ENCODE measurements at places on chromosomes 5 and 9. TPM values are rescaled to one million over a fixed set of nuclear protein-coding genes. Genes with fewer than 3 reads are reported as not detected.

Gene CDC20B
- total RNA-seq, result not detected

Gene RANBP17
- 8.4 TPM for total RNA-seq

Gene OLFM1
- total RNA-seq, result not detected

Gene EHMT1
- 39.1 TPM for total RNA-seq

Gene FRRS1L
- not detected for total RNA-seq

Gene OTP
- total RNA-seq, result not detected

Gene TRIO
- total RNA-seq, result 162 TPM

Gene SPATA31A3
- not detected for total RNA-seq

Gene ESM1
- total RNA-seq, result 27.1 TPM

Gene GLRA1
- total RNA-seq, result not detected

DNA sequence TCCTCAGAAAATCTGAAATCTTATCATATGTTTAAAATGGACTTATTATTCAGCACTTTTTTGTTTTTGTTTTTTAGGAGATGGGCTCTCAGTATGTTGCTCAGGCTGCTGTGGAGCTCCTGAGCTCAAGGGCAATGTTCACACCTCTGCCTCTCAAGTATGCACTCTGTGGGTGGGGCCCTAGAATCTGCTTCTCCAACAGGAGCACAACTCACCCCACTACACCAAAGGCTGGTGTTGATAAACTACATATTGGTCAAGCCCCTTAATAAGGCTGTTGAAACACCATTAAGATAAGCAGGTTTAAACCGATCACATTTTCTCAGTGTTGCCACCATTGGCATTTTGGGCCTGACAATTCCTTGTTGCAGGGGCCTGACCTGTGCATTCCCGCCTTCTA is 131.6 kb downstream of the FANCC start:
- no peak for DNase-seq

GRCh38 chr9:130902204-130903185 is 5.9 kb upstream of the QRFP start:
- DNase-seq, result no peak

DNA sequence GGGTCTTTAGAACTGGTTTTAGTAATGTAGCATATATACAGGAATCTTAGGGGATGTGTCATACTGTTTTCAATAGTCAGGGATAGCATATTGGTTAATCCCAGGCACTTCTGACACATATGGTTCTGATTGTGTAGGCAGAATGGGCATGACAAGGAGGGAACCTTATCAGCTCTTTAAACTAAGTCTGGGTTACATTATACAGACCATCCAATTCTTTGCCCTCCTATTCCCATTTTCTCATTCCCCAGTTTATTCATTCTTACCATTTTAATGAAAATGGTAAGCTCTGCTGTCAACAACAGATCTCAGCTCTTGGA is 85.1 kb downstream of the NDUFAF2 start:
- no peak for DNase-seq

DNA sequence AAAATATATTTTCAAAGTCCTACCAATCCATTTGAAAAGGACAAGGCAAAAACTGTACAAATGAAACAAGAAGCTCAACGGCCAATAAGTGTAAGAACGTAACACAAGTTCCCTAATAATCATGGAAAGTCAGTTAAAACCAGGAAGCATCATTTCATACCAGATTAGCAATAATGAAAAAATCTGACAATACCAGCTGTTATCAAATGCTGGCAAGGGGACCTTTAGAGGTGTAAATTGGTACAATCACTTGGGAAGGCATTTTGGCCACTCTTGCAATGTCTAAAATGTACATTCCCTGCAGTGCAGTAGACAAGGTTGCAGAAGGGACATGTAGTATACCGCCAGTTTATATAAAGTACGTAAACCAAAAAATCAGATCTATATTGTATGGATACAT is 10.1 kb upstream of the SEMA5A start:
- DNase-seq, result no peak

DNA sequence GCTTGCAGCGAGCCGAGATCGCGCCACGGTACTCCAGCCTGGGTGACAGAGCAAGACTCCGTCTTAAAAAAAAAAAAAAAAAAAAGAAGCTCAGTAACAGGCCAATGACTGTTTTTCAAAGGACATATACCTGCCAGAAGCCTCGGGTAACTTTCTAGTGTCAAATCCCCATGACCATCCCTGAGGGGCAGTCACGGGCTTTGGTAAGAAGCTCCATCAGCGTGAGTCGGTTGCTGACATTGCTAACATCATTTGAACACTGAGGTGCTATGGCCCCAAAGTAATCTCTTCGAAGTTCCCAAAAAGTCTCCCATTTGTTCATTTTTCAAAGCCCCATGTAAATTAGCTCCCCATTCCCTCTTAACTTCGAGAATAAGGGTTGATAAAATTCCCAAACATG is 11.6 kb downstream of the NAIP start:
- DNase-seq, result peak; percentile 0

DNA sequence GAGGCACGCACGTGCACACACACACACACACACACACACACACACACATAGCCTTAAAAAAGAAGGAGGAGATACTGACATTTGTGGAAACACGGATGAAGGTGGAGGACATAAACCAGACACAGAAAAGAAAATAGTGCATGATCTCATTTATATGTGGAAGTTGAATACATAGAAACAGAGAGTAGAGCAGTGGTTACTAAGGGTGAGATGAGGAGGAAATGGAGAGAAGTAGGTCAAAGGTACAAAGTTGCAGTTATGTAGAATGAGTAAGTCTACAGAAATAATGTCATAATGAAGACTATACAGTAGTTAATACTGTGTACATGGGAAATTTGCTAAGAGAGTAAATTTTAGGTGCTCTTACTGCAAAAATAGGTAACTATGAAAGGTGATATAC is 412.2 kb upstream of the CDH9 start:
- peak; percentile 72 for DNase-seq

DNA sequence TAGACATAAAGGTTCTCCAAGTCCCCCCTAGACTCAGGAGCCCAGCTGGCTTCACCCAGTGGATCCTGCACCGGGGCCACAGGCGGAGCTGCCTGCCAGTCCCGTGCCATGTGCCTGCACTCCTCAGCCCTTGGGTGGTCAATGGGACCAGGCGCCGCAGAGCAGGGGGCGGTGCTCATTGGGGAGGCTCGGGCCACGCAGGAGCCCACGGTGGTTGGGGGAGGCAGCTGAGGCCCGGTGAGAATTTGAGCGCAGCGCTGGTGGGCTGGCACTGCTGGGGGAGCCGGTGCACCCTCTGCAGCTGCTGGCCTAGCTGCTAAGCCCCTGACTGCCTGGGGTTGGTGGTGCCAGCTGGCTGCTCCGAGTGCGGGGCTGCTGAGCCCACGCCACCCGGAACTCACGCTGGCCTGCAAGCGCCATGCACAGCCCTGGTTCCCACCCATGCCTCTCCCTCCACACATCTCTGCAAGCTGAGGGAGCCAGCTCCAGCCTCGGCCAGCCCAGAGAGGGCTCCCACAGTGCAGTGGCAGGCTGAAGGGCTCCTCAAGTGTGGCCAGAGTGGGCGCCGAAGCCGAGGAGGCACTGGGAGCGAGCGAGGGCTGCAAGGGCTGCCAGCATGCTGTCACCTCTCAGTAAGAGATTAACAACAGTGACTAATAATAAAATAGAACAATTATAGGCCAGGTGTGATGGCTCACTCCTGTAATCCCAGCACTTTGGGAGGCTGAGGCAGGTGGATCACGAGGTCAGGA is 65.9 kb downstream of the SPATA31D1 start:
- no peak for DNase-seq

DNA sequence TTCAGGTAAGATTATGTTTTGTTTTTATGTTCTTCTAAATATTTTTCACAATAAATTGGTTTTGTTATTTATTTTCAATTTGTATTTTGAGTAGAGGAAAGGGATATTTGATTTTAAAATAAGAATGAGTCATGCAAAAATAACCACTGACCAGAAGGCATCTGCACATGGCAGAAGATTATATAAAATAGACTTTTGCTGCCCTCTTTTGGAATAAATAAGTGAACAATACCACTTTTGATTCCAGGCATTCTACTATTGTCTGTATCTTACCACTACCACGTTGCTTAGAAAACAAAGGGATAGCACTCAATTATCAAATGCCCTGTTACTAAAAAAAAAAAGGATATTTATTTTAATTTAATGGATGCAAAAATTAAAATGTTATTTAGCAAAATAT is 227.3 kb upstream of the ITGA1 start:
- DNase-seq, result peak; percentile 37

DNA sequence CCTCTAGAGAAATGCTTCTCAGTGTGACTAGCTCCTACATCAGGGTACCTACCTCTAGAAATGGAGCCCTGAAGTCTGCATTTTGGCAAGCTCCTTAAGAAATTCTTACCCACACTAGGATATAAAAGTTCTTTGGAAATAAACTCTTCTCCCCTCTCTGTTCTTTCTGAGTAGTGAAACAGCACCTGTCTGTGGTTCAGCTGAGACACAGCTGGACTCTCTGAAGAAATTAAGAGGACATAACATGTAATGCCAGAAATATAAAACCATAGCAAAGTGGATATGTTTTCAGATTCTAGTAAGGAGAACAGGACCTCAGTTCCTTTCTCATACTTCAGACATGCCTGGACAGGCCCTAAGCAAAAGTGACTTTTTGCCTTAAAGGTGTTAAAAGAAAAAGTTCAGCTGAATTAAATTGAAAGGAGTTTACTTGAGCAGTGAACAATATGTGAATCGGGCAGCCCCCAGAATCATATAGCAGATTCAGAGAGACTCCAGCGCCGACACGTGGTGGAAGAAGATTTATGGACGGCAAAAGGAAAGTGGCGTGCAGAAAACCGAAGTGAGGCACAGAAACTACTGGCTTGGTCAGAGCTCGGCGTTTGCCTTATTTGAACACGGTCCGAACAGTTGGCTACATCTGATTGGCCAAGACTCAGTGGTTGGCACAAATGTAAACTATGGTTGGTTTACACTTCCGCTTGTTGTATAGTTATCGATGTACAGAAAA is 64.5 kb downstream of the PRKACG start:
- DNase-seq, result peak; percentile 40

- DNase-seq, result no peak
Measured at GRCh38 chr5:39262981-39263380, 43.6 kb upstream of the FYB1 start.

- DNase-seq, result peak; percentile 91
Measured at GRCh38 chr5:95178046-95178651, 106.7 kb downstream of the MCTP1 start.

- no peak for DNase-seq
Measured at GRCh38 chr9:130634191-130634768, 30.1 kb upstream of the PRDM12 start.

DNA sequence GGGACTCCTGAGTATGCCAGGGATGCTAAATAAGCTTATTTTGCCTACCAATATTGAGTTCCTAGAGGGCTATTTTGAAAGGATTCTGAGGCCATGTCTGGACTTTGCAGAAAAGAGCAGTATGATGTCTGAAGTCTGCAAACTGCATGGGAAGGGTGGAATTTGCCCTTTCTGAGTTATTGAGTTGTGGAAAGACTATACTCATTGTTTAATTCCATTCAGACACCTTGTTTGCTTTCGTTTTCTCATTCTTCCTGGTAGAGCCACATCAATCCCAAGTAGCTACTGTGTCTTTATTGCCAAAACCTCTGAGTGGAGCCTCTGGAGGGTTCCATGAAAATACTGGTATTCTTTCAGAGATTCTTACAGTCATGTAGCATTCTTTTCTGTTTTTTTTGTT is 50.9 kb upstream of the PPP1R2B start:
- no peak for DNase-seq

DNA sequence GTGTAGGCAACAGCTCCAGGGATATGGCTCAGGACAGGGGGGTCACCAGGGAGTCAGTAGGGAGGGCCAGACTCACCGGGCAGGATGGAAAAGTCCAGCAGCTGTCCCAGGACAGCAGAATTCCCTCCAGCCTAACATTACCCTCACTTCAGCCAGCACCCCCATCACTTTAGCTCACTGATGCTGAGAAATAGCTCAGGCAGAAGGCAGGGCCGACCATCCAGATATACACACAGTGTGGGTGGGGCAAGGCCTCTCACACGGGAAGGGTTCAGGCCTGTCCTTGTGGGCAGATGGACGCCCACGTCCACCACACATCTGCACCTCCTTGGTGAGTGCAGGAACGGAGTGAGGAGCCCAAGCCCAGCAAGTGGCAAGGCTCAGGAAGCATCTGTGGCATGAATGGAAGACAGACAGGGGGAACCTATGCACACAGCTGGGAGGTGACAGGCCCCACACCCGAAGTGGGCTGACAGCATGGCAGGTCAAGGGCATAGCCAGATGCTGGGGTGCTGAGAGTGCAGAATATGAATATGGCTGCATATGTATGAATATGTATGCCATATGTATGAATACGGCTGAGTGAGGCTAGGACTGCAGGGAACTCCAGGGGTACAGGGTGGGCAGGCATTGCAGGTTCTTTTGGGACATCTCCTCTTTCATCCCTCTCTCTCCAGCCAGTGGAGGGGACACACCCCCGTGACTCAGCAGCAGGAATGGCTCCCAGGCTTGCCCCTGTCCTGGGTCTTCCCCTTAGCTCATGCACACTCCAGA is 17.0 kb downstream of the BICD2 start:
- peak; percentile 39 for DNase-seq

GRCh38 chr5:86625148-86625547 is 7.4 kb downstream of the COX7C start:
- DNase-seq, result no peak

- DNase-seq, result no peak
Measured at GRCh38 chr9:137077010-137077747, at the start of gene UAP1L1. UAP1L1 (plus strand) TSS chr9:137077517; CDS start chr9:137077533, 16 bp downstream.

- peak; percentile 72 for DNase-seq
Measured at GRCh38 chr9:131178382-131178781, 53.0 kb downstream of the NUP214 start.

GRCh38 chr5:142289708-142290576 is 34.9 kb downstream of the SPRY4 start:
- no peak for DNase-seq

DNA sequence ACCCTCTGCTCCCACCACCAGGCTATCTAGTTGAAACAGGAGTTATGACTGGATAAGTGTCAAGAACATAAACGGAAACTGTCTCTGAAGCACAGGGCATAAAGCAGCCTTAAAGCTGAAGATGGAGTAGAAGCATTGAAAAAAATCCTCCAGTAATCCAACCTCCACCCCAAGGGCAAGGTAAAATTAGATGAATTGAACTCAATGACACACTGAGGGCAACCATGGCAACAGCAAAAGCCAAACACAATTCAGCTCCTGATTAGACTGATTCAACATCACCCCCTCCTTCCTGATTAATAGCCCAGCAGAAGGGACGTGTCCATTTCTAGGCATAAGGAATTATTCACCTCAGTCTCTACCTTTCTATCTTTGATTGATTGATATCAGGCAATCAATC is 183.2 kb upstream of the MAP3K1 start:
- no peak for DNase-seq

DNA sequence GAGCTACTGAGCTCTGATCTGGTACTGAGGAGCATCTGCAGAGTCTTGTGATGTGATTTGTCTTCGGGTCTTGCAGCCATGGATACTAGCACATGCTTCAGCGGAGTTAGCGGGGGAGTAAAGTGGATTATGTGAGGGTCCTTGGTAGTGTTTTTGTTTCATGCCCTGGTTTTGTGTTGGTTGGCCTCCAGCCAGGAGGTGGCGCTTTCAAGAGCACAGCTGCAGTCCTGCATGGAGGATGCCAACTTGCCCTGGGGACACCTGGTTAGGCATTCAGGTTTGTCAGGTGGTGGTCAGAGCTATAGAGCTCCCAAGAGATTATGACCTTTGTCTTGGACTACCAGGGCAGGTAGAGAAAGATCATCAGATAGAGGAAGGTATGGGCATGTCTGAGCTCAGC is 185.8 kb upstream of the CDH6 start:
- DNase-seq, result no peak
